ENCODE measurements at places on chromosomes 5 and 9. TPM values are rescaled to one million over a fixed set of nuclear protein-coding genes. Genes with fewer than 3 reads are reported as not detected.
A peak's percentile ranks its signal among the peaks of the same experiment; 100 is the strongest.

Gene OR1J2
- not detected for total RNA-seq

GRCh38 chr9:131277287-131277909 lies 1.1 kb upstream of the FAM78A start:
- peak; percentile 50 for DNase-seq
- peaks cover 37% of the 10 kb centered on the region for H3K36me3 ChIP-seq
- no peak overlapping the region for H3K27ac ChIP-seq
- peaks cover 9% of the 10 kb centered on the region for H3K27me3 ChIP-seq
- peak overlapping the region; percentile 79 for H3K4me3 ChIP-seq

Gene RASEF
- total RNA-seq: not detected

Gene BTNL8
- not detected for total RNA-seq

Gene NRARP
- 4.4 TPM for total RNA-seq

Gene TMEM252
- total RNA-seq: not detected

All from activated CD8-positive, alpha-beta T cell treated with anti-CD3 and anti-CD28 coated beads for 36 hours (primary cell).